ENCODE measurements at places on chromosomes 12 and 14.

- DNase-seq: no peak
These were observed 52.8 kb upstream of the GTF2A1 start for GRCh38 chr14:81273521-81273920.

GRCh38 chr14:60670989-60671388 lies 21.7 kb upstream of the SIX1 start:
- DNase-seq: no peak

GRCh38 chr12:11980115-11980514 lies 90.6 kb upstream of the BCL2L14 start:
- DNase-seq: no peak

GRCh38 chr12:95269892-95270291 lies 52.3 kb downstream of the VEZT start:
- no peak for DNase-seq

DNA sequence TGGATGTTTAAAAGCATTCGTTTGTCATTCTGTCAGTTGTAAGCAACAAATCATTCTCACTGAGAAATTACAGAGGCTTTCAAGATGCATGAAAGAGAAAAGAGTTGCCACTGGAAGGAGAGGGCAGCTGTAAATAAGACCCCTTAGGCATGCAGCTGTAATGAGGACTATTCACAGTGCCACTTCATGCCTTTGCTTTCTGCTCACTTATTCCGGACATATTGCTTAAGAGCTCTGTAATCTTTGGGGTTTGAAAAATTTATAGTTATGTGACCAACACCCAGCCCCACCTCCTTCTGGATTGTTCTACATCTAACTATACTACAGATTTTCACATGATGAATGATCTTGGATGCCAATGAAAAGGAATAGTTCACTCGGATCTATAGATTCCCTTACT lies 194.8 kb upstream of the DCN start:
- DNase-seq: no peak

DNA sequence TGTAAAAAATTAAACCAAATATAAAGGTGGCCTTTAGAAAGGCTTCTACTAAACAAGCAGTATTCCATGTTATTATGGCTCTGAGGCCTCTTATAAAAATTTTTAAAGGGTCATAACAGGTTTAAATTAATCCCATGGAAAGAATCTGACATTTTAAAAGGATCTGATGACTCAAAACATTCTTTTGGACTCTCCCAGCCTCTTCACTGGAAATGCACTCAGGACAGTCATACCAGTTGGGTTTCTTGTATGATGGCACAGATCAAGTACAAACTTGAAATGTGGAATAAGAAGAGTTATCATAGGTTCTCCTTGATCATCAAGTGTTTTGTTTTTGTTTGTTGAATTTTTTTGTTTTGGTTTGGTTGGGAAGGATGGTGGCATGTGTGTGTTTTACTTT lies 50.8 kb downstream of the PPP2R5E start:
- DNase-seq: no peak

DNA sequence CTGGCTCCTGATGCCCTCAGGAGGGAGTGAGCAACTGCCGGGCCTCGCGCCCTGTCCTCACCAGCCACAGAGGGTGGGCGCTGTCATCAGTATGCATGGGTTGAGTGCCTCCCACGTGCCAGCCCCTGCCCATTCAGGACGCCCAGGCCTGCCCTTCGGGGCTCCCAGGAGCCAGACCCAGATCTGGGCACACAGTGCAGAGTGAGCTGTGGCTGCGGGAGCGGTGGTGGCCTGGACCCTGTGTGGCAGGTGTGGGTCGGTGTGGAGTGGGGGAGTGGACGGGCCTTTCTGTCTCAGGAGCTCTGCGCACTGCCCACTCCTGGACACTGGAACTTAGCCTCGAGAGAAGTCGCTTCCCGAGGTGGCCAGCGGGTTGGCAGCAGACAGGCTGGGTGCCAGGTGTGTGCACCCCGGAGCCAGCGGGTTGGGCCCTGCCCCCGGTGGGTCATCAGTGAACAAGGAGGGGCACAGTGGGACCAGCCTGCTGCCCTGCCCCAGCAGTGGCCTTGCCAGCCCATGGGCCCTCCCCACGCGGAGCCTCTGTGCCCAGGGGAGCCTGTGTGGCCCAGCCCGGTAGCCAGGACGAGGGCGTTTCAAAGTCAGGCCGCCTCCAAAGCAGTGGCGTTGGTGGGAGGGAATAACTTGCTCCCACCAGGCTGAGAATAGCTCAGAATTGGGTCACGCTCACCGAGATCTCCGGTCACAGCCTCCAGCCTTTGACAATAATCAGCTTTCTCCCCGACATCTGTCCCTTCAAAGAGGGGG lies 9.5 kb downstream of the TRMT61A start:
- no peak for DNase-seq

GRCh38 chr12:28759333-28759732 lies 389.7 kb upstream of the FAR2 start:
- no peak for DNase-seq

DNA sequence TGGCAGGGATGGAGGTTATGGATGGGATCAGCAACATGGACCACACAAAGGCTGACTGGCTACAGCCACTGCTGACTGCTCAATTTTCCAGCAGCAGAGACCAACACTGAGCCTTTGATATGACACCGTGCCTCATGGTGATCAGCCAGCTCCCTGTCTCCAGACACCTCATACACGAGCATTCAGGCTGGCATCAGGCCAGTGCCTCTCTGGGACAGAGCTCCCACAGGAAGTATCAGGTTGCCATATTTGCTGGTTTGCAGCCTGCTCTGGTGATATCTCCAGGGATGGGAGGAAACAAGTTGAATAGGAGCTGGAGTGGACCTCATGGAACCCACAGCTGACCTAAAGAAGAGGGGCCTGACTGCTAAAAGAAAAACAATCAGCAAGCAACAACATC lies 471.2 kb upstream of the ATXN7L3B start:
- no peak for DNase-seq

DNA sequence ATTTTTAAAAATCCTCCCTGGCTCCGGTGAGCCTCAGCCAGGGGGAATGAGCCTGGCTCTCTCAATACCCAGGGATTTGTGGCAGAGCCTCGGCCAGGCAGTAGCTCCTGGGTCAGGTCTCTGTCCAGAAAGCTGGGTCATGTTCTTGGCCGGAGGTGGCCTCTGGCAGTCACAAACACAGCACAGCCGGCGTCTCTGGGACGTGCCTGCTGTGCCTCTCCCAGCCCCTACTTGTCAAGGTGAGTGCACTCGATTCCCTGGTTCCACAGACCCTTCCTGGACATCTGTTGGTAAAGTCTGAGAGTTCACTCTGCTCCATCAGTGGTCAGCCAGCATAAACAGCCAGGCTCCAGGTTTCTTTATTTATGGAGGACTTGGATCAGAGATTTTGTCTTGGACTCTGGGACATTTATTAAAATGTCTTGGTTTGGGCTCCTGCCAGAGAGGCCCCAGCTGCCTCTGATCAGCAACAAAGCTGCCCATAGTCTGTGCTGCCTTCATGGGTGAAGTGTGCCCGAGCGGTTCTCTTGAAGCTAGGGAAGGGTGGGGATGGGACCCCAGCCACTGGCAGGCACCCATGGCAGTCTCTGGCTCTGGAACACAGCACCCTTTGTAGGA lies 56.7 kb downstream of the DGLUCY start:
- no peak for DNase-seq

GRCh38 chr12:92968176-92968813 lies 39.2 kb upstream of the EEA1 start:
- no peak for DNase-seq

GRCh38 chr14:105281371-105282097 lies 19.3 kb downstream of the BRF1 start:
- no peak for DNase-seq

DNA sequence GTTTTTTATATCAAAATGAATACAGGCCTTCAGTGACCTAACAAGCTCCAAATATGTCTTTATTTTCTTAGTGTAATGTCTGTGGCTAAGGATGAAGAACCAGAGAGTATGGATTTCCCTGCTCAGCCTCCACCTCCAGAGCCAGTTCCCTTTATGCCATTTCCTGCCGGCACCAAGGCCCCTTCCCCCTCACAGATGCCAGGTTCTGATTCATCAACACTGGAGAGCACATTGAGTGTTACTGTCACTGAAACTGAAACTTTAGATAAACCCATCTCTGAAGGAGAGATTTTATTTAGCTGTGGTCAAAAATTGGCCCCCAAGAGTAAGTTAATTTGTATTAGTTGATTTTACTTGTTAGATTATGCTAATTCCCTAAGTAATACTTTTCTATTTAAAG lies 61.0 kb downstream of the KIAA0586 start:
- DNase-seq: no peak

DNA sequence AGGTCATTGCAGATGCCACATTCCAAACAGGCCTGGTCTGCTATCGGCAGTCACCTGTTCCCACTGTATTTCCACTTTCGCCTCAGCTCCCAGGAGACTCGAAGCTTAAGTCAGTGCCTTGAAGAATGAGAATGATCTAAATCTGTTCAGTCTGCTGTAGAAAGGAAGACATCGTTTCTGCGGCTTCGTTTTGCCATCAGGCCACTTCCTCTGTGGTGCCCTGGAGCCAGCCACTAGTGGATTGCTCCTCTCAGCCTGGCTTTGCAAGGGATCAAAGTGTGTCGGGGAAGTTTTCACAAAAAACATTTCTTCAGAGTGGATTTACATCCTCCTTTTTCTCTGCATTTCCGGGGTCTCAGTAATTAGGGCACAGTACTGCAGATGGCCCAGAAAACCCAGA lies 66.7 kb downstream of the AACS start:
- DNase-seq: no peak

- no peak for DNase-seq
These were observed 349.4 kb downstream of the PDZRN4 start for GRCh38 chr12:41537522-41537921.

- DNase-seq: no peak
These were observed 40.8 kb downstream of the CCNK start for GRCh38 chr14:99522025-99522401.

DNA sequence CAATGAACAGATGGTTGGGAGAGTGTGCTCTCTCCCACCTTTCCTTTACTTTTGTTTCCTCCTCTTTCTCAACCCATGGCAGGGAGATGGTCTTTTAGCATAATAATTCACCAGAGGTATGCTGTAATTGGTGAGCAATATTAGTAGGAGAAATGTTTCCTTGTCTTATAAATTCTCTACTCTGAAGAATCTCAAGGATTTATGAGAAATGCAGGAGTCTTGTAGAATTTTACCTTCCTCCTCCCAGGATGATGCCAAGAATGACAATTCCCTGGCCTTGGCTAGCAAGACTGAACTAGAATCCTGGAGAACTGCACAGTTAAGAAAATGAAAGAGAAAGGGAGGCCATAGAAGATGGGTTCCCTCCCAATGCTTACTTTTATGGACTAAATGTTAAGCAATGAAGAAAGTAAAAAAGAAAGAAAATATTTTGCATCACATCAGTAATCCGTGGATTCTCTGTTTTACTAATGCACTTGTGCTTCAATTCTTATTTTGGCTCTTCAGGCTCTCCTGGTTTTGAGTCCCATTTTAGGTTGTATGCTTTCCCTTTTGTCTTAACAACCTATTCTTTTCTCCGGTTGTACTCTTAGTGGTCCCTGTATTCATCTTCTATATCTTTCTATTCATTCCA lies 192.9 kb upstream of the GARIN6 start:
- no peak for DNase-seq

DNA sequence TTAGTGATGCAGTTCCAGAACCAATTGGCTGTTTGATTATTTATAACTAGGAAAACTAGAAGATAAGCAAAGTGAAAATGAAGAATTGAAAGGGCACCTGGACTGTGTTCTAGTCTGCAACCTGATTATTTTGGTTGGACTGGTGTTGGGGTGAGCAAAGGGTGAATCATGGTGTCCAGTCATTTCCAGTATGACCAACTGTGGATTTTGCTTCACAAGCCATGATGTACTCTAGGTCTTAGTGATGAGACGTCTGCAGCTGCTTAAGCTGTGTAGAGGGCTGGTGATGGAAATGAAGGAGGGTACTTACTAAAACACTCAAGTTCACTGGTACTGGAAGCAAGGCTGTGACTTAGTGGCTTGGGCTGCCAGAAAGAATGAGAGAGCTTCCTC lies 193.2 kb upstream of the FRMD6 start:
- DNase-seq: no peak

DNA sequence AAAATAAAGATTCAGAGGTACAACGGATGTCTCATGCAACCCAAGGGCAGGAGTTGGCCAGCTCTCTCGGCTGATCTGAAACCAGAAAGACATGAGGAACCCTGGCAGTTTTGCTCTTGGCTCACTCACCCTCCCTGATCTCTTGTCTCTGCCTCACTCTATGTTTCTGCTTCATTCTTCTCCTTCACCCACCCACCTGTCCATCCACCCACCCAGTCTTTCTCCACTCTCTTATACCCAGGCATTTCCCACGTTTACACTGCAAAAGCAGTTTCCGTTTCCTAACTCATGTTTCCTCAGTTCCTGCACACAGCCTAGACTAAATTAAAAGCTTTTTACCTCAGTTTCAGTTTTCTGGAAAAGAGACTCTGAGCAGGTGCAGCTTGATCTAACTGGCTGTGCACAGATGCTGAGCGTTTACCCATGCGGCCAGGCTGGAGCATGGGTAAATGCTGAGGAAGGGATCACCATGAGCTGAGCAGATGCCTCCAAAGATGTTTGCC lies 157.6 kb downstream of the PRKCH start:
- DNase-seq: no peak

DNA sequence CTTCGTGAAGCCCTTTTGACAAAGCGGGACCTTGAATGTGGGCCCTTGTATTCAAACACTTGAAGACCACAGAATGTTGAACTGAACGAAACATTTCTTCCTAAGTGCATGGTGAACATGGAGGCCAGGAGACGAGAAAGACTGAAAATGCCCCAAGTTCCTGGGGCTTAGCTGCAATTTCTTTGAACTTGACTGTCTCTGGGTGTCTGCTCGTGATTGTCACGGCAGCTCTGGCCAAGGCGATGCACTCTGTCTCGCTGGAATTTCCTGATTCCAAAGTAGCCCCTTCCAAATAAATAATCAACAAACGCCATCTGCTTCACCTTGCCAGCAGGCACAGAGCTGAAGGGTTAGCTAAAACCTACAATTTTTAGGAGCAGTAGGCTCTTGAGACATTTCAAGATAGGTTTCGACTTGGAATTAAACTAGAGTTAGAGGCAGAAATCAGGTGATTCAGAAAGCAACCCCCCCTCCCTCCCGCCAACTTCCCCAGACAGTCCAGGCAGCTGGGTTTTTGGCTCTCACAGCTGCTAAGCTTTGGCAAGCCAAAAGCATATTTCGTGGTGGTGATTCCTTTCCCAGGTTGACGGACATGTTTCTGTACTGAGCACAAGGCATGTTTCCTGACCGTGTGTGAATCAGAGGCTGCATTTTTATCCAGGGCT lies 13.5 kb upstream of the IRF2BPL start:
- DNase-seq: peak; percentile 76

DNA sequence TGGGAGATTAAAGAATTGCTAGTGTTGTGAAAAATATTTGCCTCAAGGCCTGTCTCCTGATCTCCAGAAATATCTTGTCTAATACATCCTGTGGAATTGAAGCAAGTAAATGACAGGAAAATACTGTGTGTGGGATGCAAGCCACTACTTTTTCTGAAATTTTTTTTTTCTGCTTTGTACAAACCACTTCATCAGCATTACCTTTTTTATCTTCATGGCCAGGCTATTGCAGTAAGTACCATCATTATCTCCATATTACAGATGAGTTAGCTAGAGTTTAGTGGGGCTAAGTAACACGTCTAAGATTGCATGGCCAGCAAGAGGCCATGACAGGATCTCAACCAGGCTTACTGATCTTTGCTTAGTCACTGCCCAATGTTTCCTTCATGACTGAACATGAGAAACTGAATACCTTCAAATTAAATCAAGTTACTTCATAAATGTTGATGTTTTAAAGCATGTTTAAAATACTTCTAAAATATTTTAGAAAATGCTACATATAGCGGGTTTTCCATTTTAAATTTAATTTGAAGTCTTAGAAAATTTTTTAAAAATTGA lies 273.7 kb downstream of the SLC6A15 start:
- DNase-seq: no peak

- DNase-seq: no peak
These were observed 28.3 kb downstream of the DIO3 start for GRCh38 chr14:101589486-101590015.

Data from NCI-H1105 treated with DMSO at 0.1 percent for 48 hours (cell line).